ENCODE measurements at places on chromosomes 13 and 19.
A peak's percentile ranks its signal among the peaks of the same experiment; 100 is the strongest.

DNA sequence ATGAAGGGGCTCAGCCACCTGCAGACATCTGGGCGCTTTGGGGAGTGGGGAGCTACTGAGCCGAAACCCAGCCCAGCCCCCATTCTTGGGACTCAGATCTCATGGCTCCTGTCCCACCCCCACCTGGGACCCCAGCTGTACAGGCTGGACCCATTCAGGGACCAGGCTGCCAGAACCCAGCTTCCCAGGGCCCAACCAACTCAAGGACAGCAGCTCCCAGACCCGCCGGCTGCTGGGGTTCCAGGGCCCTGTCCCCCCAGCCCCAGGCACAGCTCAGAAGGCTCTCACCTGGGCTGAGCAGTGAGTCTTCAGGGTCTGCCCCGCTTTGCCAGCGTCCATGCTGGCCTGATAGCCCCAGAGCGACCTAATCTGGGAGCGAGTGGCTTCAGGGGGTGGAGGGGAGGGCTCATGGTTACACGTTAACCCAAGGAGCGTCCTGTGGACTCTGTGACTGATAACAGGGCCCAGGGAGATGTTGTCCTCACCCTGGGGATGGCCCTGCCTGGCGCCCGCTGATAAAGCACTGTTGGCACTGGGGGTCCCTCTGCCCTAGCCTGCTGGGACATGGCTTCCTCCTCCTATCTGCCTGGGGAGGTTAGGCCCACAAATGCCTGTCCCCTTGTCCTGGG lies at the start of gene TMEM86B:
Gene TMEM86B (minus strand): TSS at position 361 of the 629 bp plus-strand sequence. CDS start 22 bp downstream, at position 339.
- no peak for DNase-seq

GRCh38 chr19:32104153-32104849 lies 241.1 kb upstream of the ZNF507 start:
- DNase-seq: no peak

GRCh38 chr13:91351980-91352379 lies 4.5 kb downstream of the MIR17HG start:
- DNase-seq: no peak

DNA sequence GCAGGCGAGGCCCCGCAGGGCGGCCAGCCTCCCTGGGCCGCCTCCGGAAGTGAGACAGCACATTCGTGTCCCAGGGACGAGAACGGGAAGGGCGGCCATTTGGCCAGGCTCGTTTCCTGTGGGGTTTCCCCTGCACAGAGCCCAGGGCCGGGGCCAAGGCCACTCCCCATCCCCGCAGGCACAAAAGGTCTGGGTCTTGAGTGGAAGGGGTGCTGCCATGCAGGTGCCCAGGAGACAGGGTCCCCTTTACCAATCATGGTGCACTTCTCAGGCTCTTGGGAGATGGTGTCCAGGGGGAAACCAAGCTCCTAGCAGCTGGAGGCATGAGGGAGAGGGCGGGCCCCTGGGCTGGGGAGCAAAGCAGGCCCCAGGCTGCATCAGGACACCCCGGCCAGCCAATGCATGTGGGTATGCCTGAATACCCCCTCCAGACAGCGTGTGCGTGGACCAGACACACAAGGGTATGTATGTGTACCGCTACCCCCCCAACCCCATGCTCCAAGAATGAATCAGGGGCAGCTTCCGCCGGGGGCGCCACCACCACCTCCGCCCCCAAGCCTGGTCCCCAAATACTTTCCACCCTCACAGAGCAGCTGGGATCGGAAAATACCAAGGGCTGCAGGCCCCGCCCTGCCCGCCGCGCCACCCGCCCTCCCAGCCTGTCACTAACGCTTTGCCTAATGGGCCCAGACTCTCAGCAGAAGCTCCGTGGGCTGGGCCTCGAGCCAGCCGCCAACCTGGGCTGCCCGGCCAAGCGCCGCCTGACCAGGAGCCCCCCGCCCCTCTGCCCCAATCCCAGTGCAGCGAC lies 37.6 kb upstream of the NANOS3 start:
- DNase-seq: no peak

DNA sequence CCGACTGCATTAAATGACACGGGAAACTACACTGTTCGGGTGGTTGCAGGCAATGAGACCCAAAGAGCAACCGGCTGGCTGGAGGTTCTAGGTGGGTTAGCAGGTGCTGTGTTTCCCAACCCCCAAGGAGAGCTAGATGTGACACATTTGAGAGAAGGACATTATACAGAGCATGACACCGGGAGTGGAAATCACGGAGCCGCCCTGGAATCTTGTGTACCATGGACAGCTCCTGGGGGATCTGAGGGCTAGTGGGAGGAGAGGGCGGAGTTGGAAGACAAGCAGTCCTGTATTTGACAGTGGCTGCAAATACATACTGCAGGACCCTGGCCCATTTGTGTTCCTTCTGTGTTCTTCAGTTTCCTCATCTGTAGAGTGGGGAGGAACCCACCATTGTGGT lies 2.3 kb downstream of the CEACAM18 start:
- DNase-seq: no peak

DNA sequence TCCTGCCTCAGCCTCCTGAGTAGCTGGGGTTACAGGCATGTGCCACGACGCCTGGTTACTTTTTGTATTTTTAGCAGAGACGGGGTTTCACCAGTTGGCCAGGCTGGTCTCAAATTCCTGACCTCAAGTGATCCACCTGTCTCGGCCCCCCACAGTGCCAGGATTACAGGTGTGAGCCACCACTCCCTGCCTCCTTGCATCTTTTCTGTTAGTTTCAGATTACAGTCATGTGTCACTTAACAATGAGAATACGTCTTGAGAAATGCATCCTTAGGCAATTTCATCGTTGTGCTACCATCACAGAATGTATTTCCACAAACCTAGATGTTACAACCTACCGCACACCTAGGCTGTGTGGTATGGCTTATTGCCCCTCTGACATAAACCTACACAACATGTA lies 180.4 kb downstream of the TM9SF2 start:
- no peak for DNase-seq

DNA sequence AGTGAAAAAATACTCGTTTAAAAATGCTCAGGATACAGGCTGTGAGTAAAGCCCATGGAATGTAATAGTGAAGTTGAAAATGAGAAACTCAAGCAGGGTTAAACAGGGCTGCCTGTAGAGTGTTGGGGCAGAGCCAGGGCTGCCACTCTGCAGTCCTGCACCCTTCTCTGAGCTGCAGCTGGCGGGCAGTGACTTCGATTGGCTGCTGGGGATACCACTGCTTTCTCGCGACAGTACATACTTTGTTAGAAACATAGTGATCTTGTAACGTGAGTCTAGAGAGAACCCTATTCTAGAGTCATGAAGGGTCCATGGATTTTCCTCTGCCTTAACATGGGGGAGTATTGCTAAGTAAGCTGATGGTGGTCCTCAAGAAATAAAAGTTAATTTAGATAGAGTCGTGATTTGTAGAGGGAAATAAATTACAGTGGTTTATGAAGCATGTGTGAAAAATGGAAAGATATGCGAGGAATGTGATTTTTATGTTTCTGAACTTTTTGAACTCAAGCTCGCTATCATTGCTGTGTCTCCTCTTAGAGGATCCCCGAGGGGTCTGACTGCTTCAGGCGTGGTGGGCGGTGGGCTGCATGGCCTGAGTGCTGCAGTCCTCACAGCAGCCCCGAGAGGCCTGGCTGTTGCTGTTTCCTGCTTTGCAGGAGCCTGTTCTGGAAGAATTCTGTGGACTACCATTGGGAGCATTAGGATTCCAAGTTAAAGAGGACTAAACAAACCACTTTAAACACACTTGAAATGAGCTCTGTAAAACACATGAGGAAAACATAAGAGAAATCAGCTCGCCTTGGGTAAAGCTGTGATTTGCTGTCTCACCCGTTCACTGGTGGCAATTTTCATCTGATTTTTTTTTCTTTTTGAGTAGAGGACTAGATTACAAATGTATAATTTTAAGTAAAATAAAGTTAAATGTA lies 95.7 kb downstream of the ARHGEF7 start:
- no peak for DNase-seq

DNA sequence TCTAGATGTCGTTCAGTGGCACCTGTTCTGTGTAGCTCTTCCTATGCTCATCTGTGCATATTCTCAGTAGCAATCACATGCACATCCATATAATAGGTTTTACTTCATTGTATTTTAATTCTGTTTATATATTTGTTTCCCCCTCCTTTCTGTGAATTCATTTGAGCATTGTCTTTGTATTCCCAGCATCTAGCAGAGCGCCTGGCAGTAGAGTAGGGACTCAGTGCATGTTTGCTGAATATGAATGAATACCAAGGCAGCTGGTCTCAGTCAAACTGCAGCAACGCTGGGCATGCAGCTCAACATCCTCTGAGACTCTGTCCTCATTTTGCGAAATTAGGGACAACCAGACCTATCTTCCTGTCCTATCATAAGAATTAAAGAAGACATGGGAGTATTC lies 330.1 kb downstream of the SPRY2 start:
- DNase-seq: no peak

GRCh38 chr13:104106705-104107393 lies 1040.6 kb upstream of the SLC10A2 start:
- peak; percentile 7 for DNase-seq

DNA sequence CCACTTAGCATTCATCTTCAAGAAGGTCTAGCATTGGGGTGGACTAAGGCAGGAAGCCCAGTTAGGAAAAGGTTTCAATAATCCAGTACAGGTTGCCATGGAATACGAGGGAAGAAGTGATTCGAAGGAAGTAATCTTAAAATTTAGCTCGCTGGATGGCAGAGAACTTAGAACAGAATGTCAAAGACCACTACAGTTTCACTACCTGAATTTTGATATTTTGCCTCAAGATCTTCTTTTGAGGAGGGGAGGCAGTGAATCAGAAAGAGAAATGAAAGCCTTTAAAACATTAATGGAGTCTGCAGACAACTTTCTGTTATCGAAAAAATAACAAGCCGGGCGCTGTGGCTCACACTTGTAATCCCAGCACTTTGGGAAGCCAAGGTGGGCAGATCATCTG lies 7.0 kb upstream of the RAB8A start:
- DNase-seq: no peak

GRCh38 chr19:3573858-3574637 lies 1.3 kb downstream of the HMG20B start:
- peak; percentile 83 for DNase-seq

DNA sequence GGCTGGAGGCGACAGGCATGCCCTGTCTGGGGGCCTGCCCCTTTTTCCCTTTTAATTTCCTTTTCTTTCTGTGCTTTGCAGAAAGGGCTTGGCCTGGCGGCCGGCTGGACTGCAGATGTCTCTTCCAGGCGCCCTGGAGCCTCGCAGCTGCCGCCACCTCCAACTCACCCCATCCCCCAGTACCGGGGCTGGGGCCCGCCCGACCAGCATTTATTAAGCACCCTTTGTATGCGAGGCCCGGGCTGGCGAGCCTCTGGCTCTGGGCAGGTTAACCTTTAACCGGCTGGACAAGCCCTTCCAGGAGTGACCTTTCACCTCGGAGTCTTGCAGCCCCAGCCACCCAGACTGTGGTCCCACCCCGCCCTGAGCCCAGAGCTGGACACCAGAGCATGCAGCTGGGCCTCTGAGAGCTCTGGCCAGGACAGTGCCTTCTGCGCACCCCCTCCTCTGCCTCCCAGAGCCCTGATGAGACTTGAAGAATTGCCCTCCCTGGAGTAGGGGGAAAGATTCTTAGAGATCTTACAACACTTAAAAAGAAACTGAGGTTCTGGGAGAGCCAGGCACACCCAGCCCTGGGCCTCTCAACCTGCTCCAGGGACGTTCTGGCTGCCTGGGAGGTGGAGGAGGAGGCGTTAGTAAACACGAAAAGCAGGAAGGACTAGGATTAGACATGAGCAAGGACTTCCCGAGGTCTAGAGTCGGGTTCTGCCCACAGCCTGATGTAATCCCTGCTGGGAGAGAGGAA lies 1.1 kb upstream of the NR2F6 start:
- no peak for DNase-seq

- DNase-seq: no peak
These were observed 66.7 kb downstream of the FOXO1 start for GRCh38 chr13:40599747-40600146.

GRCh38 chr13:96844195-96844594 lies 150.1 kb downstream of the OXGR1 start:
- peak; percentile 37 for DNase-seq

DNA sequence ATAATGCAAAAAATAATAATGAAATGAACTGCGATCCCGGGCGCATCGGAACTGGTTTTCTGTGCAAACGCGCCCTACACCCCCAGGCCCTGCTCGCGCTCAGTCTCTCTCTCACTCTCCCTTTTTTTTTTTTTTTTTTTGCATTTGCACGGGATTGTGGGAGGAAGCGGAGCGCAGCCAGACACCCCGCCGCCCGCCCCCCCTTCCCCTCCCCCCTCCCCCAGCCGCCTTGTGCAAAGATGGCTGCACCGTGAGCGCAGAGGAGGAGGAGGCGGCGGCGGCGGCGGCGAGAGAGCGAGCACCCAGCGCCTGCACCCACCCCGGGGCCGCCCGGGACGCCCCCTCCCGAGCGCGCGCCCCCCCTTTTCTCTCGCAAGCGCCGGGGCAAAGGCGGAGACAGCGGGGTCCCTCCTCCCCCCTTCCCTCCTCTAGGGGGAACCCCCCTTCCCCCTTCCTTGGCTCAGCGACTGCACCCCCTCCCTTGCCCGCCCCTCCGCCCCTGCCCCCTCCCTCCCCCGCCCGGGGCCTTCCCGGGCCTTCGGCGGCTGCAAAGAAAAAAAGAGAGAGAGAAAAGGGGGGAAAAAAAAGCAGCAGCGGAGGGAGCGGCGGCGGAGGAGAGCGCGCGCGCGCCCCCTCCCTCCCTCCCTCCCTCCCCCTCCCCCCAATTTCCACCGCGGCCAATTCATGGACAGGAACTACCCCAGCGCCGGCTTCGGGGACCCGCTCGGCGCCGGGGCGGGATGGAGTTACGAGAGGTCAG lies at the start of gene PRR12:
Gene PRR12 (plus strand): TSS at position 212 of the 760 bp plus-strand sequence. CDS start 473 bp downstream, at position 685.
- DNase-seq: peak; percentile 71

- DNase-seq: no peak
These were observed 6.2 kb downstream of the CARD8 start for GRCh38 chr19:48249502-48250014.

DNA sequence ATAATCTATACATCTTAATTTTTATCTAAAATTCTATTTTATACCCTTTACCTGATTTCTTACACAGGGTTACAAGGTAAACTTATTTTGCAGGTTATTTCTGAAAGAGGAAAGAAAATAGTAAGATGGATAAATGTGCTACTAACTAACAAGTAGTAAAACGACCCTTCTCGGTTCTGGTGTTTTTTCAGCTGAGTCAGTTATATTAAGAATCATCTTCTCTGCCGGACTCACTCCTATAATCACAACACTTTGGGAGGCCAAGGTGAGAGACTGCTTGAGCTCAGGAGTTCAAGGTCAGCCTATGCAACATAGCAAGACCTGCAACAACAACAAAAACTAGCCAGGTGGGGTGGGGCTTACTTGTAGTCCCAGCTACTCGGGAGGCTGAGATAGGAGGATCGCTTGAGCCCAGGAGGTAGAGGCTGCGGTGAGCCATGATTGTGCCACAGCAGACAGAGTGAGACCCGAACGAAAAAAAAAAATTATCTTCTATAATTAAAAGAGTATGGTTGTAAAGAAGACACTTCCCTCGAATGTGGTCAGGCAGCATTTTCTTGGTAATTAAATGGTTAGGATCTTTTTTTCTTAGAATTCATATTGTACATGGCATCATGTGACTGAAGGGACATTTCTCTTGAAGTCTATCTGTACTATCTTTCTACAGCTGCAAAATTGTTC lies 27.9 kb upstream of the RCBTB2 start:
- DNase-seq: no peak

GRCh38 chr19:35320065-35320713 lies 8.8 kb upstream of the CD22 start:
- DNase-seq: no peak

GRCh38 chr13:31110617-31111016 lies 51.1 kb downstream of the HSPH1 start:
- no peak for DNase-seq

- DNase-seq: no peak
These were observed 598 bp downstream of the OR2Z1 start for GRCh38 chr19:8722032-8722431.

Measured in NCI-H2081 (cell line).